ENCODE measurements at places on chromosomes 1 and 21.

GRCh38 chr1:151147132-151147503, 687 bp upstream of the SEMA6C start:
- H3K36me3 ChIP-seq, result no peaks in the 10 kb centered on the region
- DNase-seq, result no peak

DNA sequence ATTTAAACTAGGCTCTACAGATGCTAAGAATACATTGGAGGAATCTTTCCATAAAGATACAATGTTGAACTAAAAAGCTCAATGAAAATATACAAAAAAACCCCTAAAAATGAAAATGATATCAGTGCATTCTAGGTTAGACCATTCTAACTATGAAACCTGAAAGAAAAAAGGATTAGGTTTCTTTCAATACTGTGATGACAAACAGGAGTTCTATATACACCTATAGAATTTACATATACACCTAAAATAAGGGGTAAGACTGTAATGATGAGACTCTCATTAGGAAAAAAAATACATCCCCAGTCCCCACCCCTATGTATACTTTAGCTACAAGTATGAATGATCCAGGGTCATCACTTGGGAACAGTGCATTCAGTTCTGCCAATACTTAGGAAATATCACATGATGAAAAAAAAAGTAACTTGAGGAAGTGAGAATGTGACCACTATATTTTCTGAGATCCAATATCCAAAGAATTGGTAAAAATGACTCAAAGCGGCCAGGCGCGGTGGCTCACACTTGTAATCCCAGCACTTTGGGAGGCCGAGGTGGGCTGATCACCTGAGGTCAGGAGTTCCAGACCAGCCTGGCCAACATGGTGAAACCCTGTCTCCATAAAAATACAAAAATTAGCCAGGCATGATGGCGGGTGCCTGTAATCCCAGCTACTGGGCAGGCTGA, 26.3 kb downstream of the SELENOF start:
- DNase-seq, result no peak
- H3K36me3 ChIP-seq, result peaks cover 10% of the 10 kb centered on the region
- peaks cover 14% of the 10 kb centered on the region for H3K4me1 ChIP-seq
- peak overlapping the region; percentile 13 for H3K27ac ChIP-seq
- H3K27me3 ChIP-seq, result no peaks in the 10 kb centered on the region

DNA sequence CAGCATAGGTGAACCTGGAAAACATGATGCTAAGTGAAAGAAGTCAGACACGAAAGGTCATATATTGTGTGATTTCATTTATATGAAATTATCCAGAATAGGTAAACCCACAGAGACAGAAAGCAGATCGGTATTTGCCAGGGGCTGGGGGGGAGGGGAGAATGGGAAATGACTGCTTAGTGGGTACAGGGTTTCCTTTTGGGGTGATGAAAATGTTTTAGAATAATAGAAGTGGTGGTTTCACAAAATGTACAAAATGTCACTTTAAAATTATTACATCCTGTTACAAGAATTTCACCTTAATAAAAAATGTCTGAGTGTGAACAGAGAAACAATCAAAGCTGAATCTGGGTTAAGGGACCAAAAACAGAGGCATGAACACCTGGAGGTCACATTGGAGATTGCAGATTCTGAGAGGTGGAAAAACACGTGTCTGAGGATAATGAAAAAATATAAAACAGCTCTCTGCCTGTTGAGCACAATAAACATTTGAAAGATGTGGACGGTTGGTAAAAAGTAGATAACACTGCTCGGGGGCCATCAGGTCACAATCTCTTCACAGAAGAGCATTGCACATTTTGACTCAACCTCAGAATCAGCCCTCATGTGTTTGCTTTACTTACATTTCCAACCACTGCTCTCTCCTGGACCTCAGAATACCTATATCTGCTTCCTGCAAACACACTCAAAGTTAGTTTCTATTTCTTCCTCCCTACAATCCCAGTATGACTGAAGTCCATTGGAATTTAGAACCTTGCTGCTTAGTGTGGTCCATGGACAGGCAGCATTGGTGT, 3.2 kb downstream of the SLAMF6 start:
- DNase-seq, result peak; percentile 27
- H3K27me3 ChIP-seq, result no peaks in the 10 kb centered on the region
- peaks cover 88% of the 10 kb centered on the region for H3K4me1 ChIP-seq
- peaks cover 63% of the 10 kb centered on the region for H3K36me3 ChIP-seq
- H3K4me3 ChIP-seq, result peak overlapping the region; percentile 97

DNA sequence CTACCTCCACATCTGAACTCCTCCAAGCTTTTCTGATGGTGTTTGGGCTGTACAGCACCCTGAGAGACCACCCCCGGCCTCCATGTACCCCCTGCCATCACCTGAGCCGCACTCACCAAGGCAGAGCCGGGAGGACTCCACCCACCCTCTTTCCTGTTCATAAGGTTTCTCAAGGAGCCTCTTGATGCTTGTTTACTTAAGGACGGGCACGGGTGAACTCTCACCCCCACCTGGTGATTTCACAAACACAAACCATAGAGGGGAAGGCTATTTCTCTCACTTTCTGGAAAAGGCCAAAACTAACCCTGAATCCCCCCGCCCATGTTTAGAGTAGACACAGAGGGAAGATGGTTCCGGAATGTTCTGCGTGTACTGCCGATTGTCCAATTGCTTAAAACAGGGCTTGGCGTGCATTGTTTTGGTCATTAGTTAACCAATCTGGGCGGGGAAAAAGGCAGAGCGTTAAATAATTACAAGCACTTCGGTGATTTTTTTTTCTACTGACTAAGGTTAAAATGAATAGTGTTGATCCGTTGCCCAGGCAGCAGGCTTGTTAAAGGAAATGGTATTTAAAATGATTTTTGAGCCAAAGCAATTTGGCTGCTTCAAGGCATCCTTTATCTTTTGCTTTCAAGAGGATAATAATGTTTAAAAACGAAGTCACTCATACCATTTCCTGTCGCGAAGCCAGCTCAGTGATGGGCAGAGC, 279.8 kb upstream of the VAMP3 start:
- H3K27ac ChIP-seq, result no peak overlapping the region
- no peaks in the 10 kb centered on the region for H3K4me1 ChIP-seq
- H3K4me3 ChIP-seq, result no peak overlapping the region
- H3K27me3 ChIP-seq, result no peaks in the 10 kb centered on the region

DNA sequence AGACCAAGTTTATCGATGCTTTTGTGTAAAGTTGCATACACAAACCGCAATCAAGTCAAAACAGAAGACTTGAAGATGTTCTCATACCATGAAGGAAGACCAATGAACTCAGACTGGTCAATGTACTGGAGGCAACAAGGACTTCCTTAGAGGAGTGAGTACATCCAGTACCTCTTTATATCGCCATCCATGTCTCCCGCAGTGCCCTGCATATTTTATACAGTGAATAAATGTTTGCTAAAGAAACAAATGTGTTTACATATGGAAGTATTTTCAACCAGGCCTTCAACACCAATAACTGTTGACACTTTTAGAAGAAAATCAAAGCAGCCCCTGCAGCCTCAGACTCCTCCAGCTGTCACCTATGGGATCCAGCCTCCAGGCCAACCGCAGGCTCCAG, 125.6 kb downstream of the SMYD3 start:
- H3K27ac ChIP-seq, result no peak overlapping the region
- DNase-seq, result no peak
- peaks cover 16% of the 10 kb centered on the region for H3K4me1 ChIP-seq
- no peak overlapping the region for H3K4me3 ChIP-seq
- H3K36me3 ChIP-seq, result peaks cover 11% of the 10 kb centered on the region
- no peaks in the 10 kb centered on the region for H3K27me3 ChIP-seq

- no peaks in the 10 kb centered on the region for H3K4me1 ChIP-seq
- H3K27me3 ChIP-seq, result no peaks in the 10 kb centered on the region
- peaks cover 62% of the 10 kb centered on the region for H3K36me3 ChIP-seq
- no peak overlapping the region for H3K4me3 ChIP-seq
- no peak overlapping the region for H3K27ac ChIP-seq
Observed at GRCh38 chr1:53800621-53801020, 37.5 kb downstream of the NDC1 start.

GRCh38 chr1:205947024-205947423, 3.8 kb upstream of the SLC26A9 start:
- H3K4me1 ChIP-seq, result no peaks in the 10 kb centered on the region
- H3K36me3 ChIP-seq, result no peaks in the 10 kb centered on the region
- no peak for DNase-seq
- peaks cover 7% of the 10 kb centered on the region for H3K27me3 ChIP-seq
- H3K4me3 ChIP-seq, result no peak overlapping the region
- no peak overlapping the region for H3K27ac ChIP-seq

GRCh38 chr1:73092383-73092782, 810.0 kb upstream of the NEGR1 start:
- H3K4me1 ChIP-seq, result no peaks in the 10 kb centered on the region
- no peaks in the 10 kb centered on the region for H3K36me3 ChIP-seq

- no peak overlapping the region for H3K4me3 ChIP-seq
- H3K36me3 ChIP-seq, result no peaks in the 10 kb centered on the region
Observed at GRCh38 chr1:86516335-86516734, 30.5 kb upstream of the CLCA4 start.

GRCh38 chr1:174999936-175000696, at the start of gene CACYBP:
Gene CACYBP, plus strand, starts transcription at chr1:174999947. Its CDS starts 234 bp downstream, at chr1:175000181.
- peaks cover 42% of the 10 kb centered on the region for H3K36me3 ChIP-seq
- no peak within 1 kb of the TSS for H3K4me3 ChIP-seq
- H3K4me1 ChIP-seq, result peaks cover 60% of the 10 kb centered on the region
- no peak for DNase-seq
- no peaks in the 10 kb centered on the region for H3K27me3 ChIP-seq

GRCh38 chr1:67058761-67059160, 4.8 kb upstream of the SLC35D1 start:
- no peaks in the 10 kb centered on the region for H3K36me3 ChIP-seq
- no peaks in the 10 kb centered on the region for H3K27me3 ChIP-seq
- H3K4me3 ChIP-seq, result no peak overlapping the region
- no peak for DNase-seq
- peaks cover 7% of the 10 kb centered on the region for H3K4me1 ChIP-seq
- H3K27ac ChIP-seq, result no peak overlapping the region

- peaks cover 8% of the 10 kb centered on the region for H3K4me1 ChIP-seq
- peaks cover 77% of the 10 kb centered on the region for H3K27me3 ChIP-seq
- H3K4me3 ChIP-seq, result no peak within 1 kb of the TSS
- no peak for DNase-seq
- no peaks in the 10 kb centered on the region for H3K36me3 ChIP-seq
- no peak within 1 kb of the TSS for H3K27ac ChIP-seq
Observed at GRCh38 chr1:6419804-6420453, at the start of gene HES2. Gene HES2, minus strand, starts transcription at chr1:6419919. Its CDS starts 99 bp downstream, at chr1:6419820.

DNA sequence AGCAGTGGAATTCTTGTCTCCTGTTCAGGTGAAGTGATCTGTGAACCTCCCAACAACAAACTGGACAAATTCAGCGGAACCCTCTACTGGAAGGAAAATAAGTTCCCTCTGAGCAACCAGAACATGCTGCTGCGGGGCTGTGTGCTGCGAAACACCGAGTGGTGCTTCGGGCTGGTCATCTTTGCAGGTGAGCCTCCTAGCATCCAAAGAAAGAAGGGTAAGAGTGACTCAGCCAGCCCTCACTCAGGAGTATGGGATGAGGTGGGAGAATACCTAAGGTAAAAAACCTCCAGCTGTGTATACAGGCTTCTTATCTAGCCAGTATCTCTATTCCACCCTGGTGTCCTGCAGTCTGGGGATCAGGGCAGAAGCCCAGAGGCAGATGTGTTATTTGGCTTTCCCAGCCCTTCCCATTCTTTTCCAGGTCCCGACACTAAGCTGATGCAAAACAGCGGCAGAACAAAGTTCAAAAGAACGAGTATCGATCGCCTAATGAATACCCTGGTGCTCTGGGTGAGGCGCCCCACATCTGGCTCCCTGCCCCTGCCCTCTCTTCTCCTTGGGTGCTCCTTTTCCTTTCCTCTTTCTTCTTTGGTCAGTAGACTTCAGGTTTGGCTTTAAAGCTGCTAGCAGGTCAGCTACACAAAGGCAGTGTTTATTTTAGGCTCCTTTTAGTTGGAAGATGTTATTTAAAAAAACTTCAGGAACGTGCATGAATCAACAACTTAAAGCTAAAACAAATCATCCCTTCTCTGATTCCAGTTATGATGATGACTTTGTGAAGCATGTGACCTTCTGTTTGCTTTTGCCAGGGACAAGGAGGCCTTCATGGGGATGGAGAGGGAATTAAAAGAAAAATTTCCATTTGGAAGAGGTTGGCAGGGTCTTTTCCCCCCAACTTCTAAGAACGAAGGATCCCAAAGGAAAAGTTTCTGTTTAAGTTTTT, 9.0 kb downstream of the ATP8B2 start:
- peaks cover 44% of the 10 kb centered on the region for H3K36me3 ChIP-seq
- DNase-seq, result no peak
- peaks cover 53% of the 10 kb centered on the region for H3K4me1 ChIP-seq
- peak overlapping the region; percentile 85 for H3K27ac ChIP-seq
- no peaks in the 10 kb centered on the region for H3K27me3 ChIP-seq

DNA sequence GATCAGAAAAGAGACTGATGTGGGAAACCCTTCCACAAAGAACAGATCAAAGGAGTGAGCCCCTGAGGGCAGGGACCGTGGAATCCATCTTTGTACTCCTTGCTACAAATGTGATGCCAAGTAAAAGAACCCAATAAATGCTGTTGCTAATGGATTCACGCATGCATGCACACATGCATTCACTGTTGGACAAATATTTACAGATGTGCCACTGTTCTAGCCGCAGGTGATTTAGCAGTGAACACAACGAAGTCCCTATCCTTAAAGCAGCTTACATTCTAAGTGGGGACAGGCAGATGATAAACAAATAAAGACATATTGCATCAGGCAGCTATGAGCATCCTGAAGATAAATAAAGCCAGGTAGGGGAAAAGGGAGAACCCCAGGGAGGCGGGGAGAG, 67.8 kb downstream of the ITPKB start:
- H3K4me1 ChIP-seq, result peaks cover 64% of the 10 kb centered on the region
- peaks cover 2% of the 10 kb centered on the region for H3K27me3 ChIP-seq
- H3K36me3 ChIP-seq, result peaks cover 27% of the 10 kb centered on the region
- H3K27ac ChIP-seq, result peak overlapping the region; percentile 65

DNA sequence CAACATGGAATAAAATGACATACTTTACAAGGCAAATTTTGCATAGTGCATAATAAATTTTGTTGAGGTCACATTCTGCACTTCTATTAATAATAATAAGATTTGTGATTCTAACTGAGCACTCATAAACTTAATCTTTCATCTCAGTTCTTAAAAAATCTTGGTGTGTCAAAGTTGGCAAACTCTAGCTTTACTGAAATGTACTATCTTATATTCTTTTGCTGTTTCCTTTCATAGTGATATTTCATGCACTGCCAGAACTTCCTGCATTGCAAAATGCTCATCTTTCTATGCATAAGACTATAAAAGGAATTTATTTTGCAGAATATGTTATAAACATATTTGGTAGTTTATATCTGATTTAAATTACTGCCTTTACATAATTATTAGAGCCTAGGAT, 797.6 kb downstream of the ADGRL2 start:
- no peaks in the 10 kb centered on the region for H3K36me3 ChIP-seq
- H3K4me1 ChIP-seq, result no peaks in the 10 kb centered on the region
- H3K27ac ChIP-seq, result no peak overlapping the region
- H3K27me3 ChIP-seq, result no peaks in the 10 kb centered on the region
- no peak for DNase-seq

DNA sequence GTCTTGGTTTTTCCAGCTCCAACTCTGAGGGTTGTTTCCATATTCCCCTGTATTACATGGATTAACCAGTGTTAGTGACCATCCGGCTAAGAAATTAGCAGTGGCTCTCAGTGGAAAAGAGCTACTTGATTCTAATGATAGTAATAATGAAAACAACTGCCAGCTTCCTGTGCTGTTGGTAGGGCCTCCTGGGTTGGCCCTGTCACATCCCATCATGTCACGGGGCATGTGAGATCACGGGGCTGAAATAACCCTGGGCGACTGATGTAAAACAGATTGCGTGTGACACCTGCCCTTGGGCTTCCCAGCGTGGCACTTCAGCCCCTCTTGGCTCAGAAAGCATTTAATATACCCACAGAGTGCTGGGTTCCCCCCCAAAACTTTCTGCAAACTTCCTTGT, 149.0 kb downstream of the ROR1 start:
- H3K27me3 ChIP-seq, result no peaks in the 10 kb centered on the region
- H3K4me1 ChIP-seq, result no peaks in the 10 kb centered on the region
- H3K27ac ChIP-seq, result no peak overlapping the region
- no peak for DNase-seq
- H3K4me3 ChIP-seq, result no peak overlapping the region
